ENCODE measurements at places on chromosomes 7 and 10.

DNA sequence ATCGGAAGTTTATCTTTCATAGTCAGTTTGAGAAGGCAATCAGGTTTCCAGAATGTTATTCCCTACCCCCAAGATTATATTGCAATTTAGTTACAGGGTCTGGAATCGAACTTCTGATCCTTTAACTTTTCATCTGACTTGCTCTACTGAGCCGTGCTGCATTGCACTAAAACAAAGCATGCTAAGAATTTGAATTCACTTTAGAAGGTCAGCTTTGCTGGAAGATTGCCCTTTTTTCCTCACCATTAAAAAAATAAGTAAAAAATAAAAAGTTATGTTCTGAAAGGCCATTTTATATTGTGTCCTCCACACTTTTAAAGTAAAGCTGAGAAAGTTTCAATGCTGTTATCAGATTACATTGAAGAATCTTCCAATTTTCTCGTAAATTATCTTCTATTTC, 388.8 kb upstream of the PHF14 start:
- DNase-seq: no peak

DNA sequence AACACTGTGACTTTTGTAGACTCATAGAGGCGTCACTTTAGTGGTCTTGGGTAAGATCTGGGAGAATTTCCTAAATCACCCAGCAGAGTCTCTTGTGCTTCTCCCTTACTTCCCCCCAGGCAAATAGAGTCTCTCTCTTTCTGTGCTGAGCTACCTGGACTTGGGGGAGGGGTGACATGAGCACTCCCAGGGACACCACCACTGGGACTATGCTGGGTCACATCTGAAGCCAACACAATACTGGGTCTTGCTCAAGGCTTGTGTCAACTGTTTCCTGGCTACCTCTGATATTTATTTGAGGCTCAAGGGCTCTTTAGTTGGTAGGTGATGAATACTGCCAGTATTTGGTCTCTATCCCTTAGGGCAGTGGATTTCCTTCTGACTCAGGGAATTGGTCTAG, 214.6 kb upstream of the TPK1 start:
- no peak for DNase-seq

DNA sequence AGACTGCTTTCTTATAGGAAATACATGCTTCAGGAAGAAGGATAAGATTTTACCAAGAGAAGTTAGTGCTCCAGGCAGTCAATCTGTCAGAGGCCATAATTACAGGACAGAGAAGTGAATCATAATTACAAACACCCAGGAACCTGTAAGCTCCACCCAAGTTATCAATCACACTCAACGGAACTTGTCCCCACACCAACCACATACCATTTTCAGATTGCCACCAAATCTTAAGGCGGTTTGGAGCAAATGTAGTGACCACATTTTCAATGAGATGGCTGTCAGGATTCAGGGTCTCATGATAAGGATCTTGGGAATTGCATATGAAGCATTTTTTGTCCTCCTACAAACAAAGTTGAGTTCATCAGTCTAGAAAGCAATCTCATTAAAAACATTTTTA, 4.8 kb downstream of the LAMB1 start:
- no peak for DNase-seq

GRCh38 chr7:37709631-37710509, 26.3 kb downstream of the GPR141 start:
- peak; percentile 23 for DNase-seq

- no peak for DNase-seq
Measured at GRCh38 chr10:57692255-57692980, 575.3 kb downstream of the IPMK start.

DNA sequence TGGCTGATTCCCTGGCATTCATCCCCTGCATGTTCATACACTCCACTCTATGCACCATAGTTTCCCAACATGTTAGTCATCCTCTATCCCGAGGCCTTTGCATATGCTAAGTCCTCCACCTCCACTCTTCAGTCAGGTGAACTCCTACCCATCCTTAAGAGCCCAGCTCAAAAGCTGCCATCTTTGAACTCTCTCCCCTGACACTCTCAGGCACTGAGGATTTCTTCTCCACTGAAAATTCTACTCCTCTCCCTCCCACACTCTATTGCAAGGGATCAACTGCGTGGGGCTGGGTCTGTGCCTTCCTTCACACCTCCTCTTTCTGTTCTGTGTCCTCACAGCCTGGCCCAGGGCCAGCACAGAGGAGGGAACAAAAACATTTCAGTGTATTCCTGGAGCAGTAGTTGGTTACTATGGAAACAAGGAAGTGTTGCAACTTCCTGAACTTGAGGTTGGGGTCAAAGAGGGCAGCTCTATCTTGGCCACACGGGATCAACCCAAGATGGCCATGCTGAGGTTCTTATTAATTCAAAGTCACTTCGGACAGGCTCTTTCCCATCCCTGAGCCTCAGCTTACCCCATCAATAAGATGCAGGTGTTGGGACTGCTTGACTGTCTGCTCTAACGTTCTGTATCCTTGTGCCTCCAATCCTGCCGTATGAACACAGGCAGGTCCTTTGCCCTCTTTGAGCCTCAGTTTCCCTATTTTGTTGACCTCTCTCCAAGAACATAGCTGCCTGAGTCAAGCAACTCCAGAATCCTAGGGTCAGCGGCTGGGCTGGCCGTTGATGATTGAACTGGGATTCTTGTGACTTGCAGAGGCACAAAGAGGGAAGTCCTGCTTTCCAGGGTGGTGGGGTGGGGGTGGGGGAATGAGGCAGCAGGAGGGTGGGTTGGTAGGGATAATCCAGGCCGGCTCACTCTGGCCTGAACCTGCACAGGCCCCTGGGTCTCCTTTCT, 15.5 kb downstream of the ZMIZ1 start:
- DNase-seq: peak; percentile 9

- no peak for DNase-seq
Measured at GRCh38 chr7:27686315-27686714, 23.6 kb upstream of the HIBADH start.

DNA sequence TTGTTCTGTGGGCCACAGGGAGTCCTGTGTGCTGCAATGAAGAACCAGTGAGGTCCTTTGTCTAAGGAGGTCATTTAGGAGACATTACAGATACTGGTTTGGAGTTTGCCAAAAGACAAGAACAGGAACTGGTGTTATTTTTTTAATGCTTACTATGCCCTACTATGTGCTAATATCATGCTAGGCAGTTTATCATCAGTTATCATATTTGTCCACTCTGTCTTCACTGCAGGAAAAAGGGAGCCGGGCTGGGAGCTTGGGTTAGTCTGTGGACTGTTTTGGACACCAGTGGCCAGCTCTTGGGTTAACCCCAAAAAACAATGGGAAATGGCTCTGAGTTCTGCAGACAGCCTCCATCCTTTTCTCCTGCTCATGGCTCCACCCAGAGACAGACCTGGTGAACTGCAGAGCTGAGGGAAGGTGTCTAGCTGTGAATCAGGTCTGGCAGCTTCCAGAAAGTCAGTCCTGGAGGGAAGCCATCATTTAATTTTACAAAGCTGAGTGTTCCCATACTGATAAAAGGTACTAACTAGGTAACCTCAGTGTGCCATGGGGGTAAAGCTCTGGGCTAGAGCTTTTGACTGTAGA, 101.2 kb upstream of the ZNF746 start:
- DNase-seq: peak; percentile 56

DNA sequence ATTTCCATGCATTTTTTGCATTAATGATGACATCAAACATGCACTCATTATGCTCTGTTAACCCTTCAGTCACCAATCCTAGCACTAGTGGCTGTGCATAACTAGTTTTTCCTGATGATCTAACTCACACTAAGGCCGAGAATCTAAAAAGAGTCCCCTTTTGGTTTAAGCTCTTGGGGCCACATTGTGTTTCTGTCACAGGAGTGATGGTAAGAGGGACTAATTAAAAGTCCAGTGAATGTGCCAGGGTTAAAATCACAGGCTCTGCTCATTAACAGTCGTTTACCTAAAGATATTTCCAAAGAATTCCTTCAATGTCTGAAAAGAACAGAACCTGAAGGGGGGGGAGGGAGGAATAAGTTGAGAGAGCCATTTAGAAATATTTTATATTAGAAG, 359.0 kb upstream of the ANKRD30A start:
- no peak for DNase-seq

GRCh38 chr10:123496375-123496774, 169.8 kb upstream of the GPR26 start:
- no peak for DNase-seq

- no peak for DNase-seq
Measured at GRCh38 chr10:96719200-96719599, 1.1 kb downstream of the PIK3AP1 start.

DNA sequence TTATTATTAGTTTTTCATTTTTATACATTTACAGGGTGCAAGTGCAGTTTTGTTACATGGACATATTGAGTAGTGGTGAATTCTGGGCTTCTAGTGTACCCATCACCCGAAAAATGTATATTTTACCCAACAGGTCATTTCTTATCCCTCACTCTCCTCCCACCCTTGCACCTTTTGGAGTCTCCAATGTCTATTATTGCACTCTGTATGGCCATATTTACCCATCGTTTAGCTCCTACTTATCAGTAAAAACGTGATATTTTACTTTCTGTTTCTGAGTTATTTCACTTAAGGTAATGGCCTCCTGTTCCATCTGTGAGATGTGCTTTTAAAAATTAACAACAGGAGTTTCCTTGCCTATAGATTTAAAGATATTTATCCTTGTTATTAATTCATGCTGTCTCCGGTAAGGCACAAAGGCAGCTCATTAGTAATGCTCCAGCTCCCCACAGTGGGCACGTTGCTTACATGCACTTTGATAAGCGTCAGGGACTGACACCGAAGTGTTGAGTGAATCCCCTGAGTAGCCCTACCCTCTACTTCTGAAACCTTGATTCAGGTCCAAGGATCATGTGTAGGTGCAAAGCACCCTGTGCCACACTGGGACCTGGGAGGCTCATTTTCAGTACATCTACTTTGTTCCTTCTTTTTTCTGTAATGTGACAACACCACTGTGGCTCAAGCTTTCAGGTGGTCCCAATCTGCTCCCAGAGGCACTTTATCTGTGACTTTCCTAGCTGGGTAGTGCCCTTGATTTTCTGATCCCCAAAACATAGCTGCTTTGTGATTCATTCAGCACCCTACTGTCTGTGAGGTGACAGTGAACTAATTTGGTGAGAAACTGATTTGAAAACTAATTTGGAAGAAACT, 27.3 kb downstream of the HYAL4 start:
- DNase-seq: peak; percentile 25

DNA sequence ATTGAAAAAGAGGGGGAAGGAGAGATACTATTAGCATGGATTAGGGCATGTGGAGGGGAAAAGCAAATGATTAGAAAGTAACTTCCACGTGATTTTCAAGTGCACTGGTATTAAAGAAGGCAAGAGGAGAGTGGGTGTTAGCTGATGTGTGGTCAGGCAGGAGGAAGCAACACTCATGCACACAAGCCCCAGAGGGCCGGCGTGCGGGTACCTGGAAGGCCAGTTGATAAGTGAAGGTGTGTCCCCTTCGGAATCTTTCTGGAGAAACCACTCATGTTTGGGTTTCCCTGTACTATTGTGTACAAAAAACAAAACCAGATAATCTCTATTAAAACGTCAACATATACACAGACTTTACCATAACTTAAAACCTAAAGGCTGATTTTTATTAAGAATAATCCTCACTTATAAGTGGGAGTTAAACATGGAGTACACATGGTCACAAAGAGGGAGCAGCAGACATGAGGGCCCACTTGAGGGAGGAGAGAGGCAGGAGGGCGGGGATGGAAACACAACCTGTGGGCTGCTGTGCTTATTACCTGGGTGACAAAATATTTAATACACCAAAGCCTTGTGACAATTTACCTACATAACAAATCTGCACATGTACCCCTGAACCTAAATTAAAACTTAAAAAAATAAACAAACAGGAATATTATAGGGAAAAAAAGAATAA, 98.9 kb downstream of the SVIL start:
- no peak for DNase-seq

DNA sequence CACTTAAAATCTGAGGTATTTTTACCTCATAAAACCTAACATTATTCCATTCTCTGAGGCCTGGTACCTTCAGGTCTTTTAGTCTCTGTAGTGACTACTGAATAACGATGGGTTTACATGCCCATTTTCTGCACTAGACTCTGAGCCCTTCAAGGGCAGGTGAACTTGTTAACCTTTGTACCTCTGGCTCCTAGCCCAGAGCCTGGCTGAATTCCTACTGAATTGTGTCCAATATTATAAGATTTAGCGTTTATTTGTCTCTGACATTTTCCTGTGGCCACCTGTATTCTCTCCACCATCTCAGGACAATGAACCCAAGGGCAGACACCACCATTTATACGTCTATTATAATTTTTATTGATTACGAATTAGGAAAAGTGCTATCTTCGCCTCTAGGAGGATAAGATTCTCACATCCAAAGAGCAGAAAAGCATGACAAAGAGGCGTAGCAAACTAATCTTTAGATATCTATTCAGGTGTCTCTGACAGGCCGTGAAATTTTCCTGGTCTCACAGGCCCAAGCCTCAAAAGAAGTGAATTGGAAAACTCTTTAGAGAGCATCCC, 27.9 kb upstream of the HNRNPH3 start:
- no peak for DNase-seq

DNA sequence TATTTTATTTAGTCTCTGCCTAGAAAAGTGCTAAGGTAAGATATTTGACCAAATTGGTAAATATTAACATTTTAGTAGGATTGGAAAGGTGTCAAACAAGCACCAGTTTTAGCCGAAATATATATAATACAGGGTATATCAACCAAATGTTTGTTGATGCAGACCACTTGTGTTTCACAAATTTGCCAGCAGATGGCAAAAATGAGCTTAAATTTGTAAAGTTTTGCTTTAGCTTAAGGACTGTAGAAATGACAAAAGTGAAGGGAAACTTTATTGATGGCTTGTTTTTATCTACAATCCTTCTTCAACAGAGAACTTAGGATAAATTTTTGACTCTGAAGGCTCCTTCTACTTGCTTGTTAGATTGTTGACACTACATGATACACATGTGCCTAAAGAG, 4.8 kb upstream of the POLR1F start:
- peak; percentile 42 for DNase-seq
